ENCODE measurements at places on chromosomes 12 and 14.

DNA sequence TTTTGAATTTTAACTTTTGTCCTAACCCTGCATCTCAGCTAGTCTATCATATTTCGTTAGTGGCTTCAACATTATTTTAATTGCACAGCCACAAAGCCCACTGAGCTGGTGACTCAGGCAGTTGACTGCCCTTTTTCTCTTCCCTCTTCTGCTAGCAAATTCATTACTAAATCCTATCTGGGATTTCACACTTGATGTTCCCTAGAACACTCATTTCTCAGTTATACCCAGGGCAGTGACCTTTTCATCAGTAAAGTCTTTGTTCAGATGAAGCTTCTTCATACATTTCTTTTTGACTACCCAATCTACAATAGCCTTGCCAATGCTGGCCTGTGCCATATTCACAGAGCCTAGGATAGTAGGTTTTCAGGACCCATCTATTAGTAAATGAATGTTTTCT, 107.0 kb downstream of the ATXN7L3B start:
- no peak for DNase-seq

- no peak for DNase-seq
These were observed 3.4 kb downstream of the RHOF start for GRCh38 chr12:121789800-121790728.

- DNase-seq, result no peak
These were observed 51.3 kb upstream of the AMN1 start for GRCh38 chr12:31780096-31780495.

DNA sequence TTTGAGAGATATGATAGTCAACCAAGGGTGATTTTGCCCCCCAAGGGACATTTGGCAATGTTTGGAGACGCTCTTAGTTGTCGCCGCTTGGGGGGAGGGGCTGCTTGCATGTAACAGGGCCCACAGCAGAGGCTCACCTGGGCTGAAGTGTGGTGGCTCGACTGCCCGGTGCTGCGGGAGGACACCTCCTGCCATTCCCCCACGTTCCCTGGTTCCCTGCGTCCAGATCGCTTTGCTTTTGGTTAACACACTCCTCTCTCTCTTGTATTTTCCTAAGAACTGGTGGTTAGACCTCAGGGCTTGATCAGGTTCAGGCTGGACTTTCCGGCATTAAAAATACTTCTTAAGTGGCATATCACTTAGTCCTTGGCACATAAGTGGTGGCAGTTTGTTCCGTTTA, 18.9 kb downstream of the PPP2R5C start:
- no peak for DNase-seq

DNA sequence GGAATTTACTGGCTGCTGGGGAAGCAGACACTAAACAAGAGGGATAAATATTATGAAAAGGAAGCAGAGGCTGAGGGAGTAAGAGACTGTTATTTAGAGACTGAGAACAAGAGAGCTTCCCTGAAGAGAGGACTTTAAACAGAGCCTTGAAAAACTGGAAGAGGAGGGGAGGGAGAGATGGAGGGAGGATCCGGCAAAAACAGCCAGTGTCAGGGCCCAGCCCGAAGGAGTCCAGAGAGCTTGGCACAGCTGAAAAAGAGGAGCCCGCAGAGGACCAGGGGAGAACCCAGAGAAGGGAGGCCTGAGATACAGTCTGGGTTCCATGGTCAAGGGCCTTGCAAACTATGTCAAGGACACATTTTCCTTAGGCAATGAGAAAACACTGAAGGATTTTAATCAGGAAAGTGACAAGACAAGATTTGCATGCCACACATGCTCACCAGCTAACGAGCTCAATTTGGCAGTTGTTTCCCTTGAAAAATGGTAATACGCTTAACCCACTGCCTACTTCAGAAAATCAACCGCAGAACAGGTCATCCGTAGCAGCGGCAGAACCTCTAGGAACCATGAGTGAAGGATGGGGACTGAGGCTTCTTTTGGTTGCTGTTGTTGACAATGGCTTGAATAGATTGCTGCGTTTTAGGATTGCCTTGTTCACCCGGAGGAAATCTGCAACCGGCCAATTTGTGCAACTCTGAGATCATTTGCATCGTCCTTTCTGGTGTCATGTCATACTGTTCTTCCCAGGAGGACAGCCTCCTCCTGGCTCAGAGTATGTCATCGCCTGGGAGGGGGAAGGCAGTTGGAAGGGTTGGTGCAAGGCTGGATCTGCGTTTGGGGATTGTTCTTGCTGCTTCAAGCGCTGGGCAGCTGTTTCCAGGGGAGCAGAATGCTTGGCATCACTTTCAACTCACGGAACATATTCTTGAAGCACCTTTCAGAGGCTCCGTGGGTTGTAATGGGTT, 108.2 kb downstream of the PRMT8 start:
- no peak for DNase-seq

GRCh38 chr14:89445273-89445973, 28.4 kb upstream of the FOXN3 start:
- DNase-seq, result no peak

DNA sequence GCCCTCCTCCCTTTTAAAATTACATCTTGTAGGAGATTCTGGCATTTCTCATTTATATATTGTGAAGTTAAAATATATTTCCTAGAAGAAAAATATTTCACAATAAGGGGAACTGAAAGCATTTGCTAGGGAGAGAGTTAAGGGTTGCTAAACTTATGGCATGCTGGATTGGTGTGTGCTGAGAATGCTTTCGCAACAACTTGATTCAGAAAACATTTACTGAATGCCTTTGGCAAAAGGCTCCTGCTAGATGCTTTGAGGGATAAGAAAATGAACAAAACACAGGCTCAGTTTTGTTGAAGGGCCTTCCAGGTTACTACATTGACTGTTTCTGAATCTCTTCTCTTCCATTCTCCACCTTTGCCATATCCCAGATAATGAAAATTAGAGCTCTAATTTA, 67.5 kb downstream of the DIP2B start:
- DNase-seq, result no peak

GRCh38 chr14:57254884-57255283, 13.8 kb downstream of the EXOC5 start:
- no peak for DNase-seq

- DNase-seq, result no peak
These were observed 25.1 kb upstream of the BATF start for GRCh38 chr14:75497191-75497590.

DNA sequence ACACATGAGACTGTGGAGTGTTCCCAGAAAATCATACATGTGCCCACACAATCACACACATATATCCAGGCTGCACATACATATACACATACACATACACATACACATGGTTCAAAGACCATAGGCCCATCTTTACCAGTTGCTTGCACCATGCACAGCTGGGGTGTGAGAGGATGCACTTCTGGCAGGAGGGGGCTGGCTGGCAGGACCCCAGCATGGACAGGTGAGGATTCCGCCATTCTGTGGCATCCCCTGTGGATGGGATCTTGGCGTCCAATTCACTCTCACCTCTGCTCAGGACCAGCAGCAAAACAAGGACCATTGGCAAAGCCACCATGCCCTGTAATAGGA, 7.0 kb downstream of the ITGB7 start:
- DNase-seq, result no peak

Data from neural progenitor cell (in vitro differentiated cells).